A375 (cell line): ENCODE measurements at places on chromosomes 5 and 9. TPM values are rescaled to one million over a fixed set of nuclear protein-coding genes. Genes with fewer than 3 reads are reported as not detected.

The DOCK2 gene
- total RNA-seq, result 7.9 and 16.2 TPM in 2 replicates

The IRX4 gene
- total RNA-seq, result 0.15 and 0.53 TPM in 2 replicates

The PCDHGB4 gene
- 2.0 TPM in 2 replicates for total RNA-seq

The NDUFA8 gene
- 49.2 and 52.2 TPM in 2 replicates for total RNA-seq

The FGF1 gene
- 2.3 and 3.1 TPM in 2 replicates for total RNA-seq

The FOXD4L3 gene
- not detected in 2 replicates for total RNA-seq

The TTC23L gene
- total RNA-seq, result not detected in 2 replicates

The PKN3 gene
- total RNA-seq, result 12.7 and 14.0 TPM in 2 replicates
